CD4-positive, alpha-beta T cell treated with Interleukin-21 for 1 hour (primary cell): ENCODE measurements at places on chromosomes 1 and 21.
A peak's percentile ranks its signal among the peaks of the same experiment; 100 is the strongest.

- no peak for DNase-seq
Observed at GRCh38 chr21:16205527-16205926, 475.7 kb downstream of the USP25 start.

- DNase-seq = peak; percentile 89
Observed at GRCh38 chr1:159009704-159010361, at the start of gene IFI16. Gene IFI16 (plus strand): TSS chr1:159009907. CDS start chr1:159014681, 4,774 bp downstream.

GRCh38 chr1:228798548-228798947 lies 63.3 kb downstream of the RHOU start:
- no peak for DNase-seq

GRCh38 chr21:39456665-39457064 lies 4.9 kb downstream of the SH3BGR start:
- no peak for DNase-seq

DNA sequence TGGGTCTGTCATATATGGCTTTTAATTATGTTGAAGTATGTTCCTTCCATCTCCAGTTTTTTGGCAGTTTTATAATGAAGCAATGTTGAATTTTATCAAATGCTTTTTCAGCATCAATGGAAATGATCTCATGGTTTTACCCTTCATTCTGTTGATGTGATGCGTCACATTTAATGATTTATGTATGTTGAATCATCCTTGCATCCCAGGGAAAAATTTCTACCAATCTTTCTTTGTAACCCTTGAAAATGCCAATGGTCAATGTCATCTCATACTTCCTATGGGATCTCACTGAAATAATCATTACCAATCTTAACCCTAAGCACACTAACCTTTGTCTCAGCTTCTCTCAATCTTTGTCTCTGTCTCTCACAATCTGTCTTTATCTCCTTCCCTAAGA lies 1004.0 kb downstream of the KCNT2 start:
- DNase-seq = no peak

GRCh38 chr1:229793488-229793887 lies 167.4 kb downstream of the URB2 start:
- no peak for DNase-seq

GRCh38 chr1:166164995-166165660 lies 1.7 kb downstream of the FAM78B start:
- DNase-seq = peak; percentile 8

- peak; percentile 40 for DNase-seq
Observed at GRCh38 chr1:92623187-92623778, 136.6 kb upstream of the GFI1 start.

DNA sequence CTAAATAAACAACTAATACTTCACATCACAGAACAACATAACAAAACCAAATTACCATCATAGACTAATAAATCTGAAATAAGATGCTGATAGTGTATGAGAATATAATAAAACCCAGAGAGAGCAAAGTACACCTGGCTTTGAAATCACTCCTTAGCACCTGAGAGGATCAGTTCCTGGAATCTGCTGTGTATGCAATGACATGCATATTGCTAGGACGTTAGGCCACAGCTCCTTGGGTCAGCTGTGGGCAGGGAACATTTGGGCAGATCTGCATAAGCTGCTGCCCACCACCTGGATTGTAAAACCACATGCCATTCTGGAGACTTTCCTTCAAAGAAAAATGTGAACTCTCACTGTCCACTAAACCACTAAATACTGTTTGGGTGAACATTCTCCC lies 81.1 kb downstream of the NR5A2 start:
- DNase-seq = no peak

DNA sequence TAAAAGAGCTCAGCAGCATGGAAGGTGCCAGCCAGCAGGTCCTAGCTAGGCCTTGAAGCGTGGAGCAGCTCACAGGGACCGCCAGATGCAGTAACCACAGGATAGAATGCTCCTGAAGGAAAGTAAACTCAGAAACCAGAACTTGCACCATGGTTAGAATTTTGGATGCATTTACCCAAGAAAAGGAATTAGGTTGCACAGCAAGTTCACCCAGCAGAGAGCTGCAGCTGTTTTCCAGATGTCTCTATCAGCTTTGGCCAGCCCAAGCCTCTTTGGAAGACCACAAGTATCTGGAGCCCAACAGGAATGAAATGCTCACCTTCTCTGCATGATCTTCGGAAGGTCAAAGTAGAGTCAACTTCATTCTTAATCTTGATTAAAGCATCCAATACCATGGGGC lies 21.0 kb upstream of the ATP13A2 start:
- DNase-seq = no peak

DNA sequence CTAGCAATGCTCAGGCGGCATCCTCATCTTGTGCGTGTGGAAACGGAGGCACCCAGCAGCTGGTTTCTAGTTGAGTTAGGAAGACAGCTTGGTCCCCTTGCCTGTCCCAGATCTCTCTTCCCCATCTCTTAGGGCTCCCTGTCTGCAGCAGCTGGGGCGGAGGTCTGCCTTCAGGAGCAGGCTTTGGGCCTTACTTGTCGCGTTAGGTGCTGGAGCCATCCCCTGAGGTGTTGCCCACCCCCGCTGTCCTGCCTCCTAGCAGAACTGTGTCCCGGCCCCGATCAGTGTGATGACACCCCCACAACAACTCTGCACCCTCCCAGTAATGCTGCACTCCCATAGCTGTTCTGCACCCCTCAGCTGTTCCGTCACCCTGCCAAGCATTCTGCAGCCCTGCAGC lies 40.7 kb downstream of the UMODL1 start:
- no peak for DNase-seq

DNA sequence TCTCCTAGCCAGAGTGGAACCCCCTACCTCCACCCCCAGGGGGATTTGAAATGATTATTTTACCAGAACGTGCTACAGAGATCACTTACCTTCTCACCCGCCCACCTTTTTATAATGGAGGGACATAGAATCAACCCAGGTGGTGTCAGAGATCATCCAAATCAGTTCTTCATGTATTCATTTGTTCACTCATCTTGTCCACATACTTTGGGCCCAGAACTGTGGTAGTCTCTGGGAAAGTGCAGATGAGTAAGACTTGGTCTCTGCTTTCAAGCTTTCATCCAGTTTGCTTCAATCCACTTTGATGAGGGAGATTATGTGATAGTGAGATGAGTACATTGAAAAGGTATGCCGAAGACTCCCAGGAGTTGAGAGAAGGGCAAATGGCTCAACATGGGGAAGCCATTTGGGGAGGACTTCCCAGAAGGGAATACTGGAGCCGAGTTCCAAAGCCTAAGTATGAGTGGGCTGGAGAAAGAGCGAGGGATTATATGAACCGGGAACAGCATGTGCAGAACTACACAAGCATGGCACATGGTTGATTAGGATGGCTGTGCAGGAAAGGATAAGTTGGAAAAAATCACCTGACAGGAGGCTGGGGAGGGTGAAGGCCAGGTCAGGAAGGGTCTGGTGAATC lies 1.9 kb downstream of the FGGY start:
- DNase-seq = no peak

DNA sequence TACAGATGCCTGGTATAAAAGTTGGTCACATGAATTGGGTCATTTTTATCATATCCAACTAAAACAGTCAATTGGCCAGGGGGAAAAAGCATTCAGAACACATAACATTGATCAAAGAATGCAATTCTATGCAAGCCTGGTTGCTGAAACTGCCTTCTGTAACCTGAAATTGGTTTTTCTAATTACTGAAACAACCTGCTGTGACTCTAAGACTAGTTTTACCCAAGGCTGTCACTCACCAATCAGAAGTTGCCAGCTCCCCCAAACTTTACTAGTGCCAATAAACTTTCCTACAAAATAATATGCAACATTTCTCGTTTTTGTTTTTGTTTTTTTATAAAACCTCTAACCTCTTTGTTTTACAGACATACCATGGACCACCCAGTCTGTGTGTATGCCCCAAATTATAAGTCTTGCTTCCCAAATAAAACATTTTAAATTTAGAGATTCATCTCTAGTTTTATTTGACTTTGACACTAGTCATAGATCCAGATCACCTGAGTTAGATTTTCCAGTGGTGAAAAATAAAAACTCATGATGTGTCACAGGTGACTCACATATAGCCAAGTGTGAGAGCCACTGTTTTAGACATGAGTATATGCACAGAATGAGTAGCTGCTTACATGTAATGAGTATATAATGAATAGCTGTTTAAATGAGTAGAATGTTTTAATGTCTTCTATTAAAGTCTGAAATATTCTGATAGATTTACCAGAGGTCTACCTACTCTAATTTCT lies 64.2 kb upstream of the CR2 start:
- DNase-seq = no peak

DNA sequence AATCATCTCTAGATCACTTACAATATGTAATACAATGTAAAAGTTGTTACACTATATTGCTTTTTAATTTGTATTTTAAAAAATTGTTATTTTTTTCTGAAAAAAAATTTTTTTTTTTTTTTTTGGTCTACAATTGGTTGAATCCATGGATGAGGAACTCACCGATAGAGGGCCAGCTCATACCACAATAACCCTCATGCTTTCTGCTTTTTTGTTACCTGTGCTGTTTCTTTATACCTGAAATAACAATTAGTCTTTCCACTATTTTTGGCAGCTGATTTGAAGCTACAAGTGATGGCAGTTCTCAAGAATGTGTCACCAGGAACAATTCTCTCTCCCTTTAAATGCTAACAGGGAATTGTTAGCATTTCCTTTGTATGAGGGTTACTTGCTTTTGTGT lies 12.0 kb downstream of the SMG7 start:
- DNase-seq = no peak

DNA sequence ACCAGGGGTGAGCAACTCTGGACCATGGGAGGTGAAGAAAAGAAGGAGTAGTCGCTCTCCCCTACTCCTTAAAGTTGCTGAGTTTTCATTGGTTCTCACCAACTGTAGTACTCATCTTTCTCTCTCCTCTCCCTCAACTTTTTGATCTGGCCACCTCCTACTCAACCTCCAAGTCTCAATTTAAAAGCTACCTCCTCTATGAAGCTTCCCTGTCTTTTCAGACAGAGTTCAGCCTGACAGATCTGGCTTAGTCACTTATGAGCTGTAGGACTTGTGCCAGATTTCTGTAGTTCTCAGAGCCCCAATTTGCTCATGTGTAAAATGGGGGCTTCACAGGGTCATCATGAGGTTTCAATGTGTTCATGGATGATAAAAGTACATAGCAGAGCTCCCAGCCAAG lies 34.5 kb upstream of the HTR1D start:
- no peak for DNase-seq

DNA sequence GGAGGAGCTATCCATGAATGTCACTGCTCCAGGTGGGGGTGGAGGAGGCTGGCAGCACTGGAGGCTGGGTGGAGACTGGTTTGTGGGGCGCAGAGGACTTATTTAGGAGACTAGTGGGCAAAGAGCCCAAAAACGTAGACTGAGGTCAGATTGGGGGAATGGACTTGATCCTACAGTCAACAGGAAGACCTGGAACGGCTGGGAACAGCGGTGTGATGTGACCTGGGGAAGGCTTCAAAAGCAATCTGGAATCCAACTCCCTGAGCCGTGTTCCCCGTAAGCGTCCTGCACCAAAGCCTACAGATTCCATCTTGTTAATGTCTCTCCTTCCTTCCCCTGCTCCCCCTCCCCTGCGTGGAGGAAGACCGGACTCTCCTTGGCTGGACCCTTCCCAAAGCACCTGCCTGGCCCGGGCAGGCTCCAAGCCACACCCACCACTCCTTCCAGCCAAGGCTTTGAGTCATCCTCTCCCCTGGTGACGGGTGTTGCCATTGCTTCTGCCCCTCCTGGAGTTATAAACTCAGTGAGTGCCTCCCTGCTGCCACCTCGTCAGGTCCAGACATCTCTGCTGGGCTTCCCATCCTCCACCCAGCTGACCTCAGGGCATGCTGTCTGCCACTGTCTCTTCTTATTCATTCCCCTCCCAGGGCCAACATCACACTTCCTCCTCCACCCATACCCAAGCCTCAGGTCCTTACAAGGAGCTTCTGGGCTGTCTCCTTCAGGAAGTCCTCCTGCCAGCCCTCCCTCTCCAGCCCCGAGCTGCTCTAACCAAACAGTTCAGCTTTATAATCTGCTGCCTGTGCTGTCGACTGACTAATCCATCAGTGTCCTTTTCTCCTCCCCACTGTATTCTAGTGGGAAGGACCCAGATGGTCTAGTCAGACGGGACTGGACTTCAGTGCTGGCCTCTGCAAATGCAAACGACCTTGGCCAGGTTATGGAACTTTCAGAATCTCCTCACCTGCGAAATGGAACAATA lies 1.6 kb upstream of the CLSTN1 start:
- peak; percentile 64 for DNase-seq

GRCh38 chr1:225926551-225927113 lies 2.6 kb upstream of the PYCR2 start:
- DNase-seq = no peak

GRCh38 chr1:187787736-187788135 lies 959.0 kb downstream of the PLA2G4A start:
- no peak for DNase-seq

- DNase-seq = no peak
Observed at GRCh38 chr1:18962121-18962721, 5.7 kb upstream of the IFFO2 start.

DNA sequence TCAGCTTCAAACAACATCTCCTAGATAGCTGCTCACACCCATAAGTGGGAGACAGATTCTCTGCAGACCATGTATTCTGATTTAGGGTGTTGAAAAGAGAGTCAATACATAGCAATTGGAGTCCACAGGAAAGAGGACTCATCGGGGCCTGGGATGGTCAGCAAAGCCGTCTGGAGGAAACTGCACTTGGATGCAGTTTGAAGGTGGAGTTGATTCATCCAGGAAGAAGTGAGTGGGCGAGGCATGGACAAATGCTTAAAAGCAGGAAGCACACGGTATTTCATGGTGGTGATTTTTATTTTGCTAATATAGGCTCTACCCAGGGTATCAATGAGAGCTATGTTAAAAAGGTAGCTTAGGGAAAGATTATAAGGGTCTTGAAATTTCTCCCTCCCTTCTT lies 36.8 kb upstream of the DIRAS3 start:
- DNase-seq = no peak

GRCh38 chr21:17612023-17612564 lies 607 bp downstream of the BTG3 start:
- peak; percentile 28 for DNase-seq

DNA sequence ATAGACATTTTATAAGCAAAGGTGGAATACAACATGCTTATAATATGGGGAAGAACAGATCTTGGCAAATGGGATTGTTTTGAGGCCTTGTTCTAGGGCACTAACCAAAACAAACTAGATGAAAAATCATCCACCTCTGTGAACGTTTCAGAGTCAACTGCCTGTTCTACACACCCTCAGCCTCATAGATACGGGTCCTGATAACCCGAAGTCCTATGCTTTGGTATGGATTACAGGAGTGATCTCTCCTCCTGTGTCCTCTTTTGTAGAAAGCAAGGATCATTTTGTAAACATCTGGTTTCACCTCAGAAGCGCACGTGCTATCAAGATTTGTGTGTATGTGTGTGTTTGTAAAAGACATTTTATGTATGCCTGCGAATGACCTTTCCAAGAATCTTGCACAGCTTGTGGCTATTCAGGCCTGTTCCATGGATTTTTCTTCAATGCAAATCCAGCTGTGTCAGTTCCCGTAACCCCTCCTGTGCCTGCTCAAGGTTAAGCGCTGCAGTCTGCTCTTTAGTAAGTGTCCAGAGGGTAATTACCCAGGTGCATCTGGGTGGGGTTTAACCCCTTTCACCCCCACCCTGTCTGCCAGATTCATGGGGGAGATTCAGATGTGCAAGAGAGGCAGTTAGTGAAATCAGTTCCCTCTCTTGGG lies 132.4 kb downstream of the ROR1 start:
- DNase-seq = no peak

GRCh38 chr21:31222142-31222541 lies 121.9 kb downstream of the TIAM1 start:
- DNase-seq = no peak
